Stimulated activated naive B cell treated with anti-CD40 and anti-IgM and Interleukin-4, amounts not matched to agents 10 μg/mL and 1 μg/mL and 100 μg/mL, for 72 hours (primary cell): ENCODE measurements at places on chromosomes 2 and 18.

DNA sequence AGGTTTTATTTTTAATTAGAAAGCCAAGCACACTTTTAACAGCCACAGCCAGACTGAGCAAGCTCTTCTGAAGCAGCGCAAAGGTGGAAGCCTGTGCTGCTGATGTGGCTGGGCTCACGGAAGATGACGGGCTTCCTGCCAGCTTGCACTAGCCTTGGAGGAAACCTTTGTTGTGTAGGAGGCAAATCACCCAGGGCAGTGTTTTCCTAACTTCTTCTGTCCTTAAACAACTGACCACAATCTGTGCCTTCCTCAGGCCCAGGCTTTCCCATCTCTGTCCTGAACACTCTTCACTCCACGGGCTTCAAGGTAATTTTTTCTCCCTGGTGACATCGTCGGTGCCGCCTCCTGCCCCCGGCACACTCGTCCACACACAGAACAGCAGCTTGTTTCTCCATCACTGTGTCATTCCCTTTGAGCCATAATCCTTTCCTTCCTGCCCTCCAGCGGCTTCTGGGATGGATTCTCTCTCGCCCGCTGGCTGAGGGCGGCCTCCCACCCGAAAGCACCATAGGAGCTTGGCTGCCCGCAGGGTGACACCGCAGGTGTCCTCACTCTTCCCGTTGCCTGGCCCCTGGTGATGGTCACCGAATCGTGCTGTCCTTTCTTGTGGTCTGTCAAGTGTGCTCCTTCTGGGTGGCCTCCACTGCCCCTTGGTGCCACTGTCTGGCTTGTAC, 31.1 kb upstream of the INHBB start:
- no peak overlapping the region for H3K27ac ChIP-seq
- peaks cover 10% of the 10 kb centered on the region for H3K36me3 ChIP-seq
- peaks cover 9% of the 10 kb centered on the region for H3K4me1 ChIP-seq
- peak overlapping the region; percentile 31 for H3K4me3 ChIP-seq
- H3K27me3 ChIP-seq = peaks cover 34% of the 10 kb centered on the region

- peaks cover 3% of the 10 kb centered on the region for H3K36me3 ChIP-seq
- H3K27ac ChIP-seq = peak overlapping the region; percentile 92
- H3K4me1 ChIP-seq = peaks cover 9% of the 10 kb centered on the region
- DNase-seq = no peak
These were observed 862 bp downstream of the C18orf54 start for GRCh38 chr18:54358495-54359040.

GRCh38 chr2:238643400-238643907, 204.4 kb upstream of the TWIST2 start:
- no peak overlapping the region for H3K4me3 ChIP-seq
- H3K27ac ChIP-seq = no peak overlapping the region
- DNase-seq = no peak
- H3K36me3 ChIP-seq = no peaks in the 10 kb centered on the region

- DNase-seq = no peak
- H3K4me1 ChIP-seq = no peaks in the 10 kb centered on the region
- H3K36me3 ChIP-seq = no peaks in the 10 kb centered on the region
These were observed 44.2 kb downstream of the LHCGR start for GRCh38 chr2:48711343-48711742.

- H3K4me3 ChIP-seq = no peak overlapping the region
- H3K27me3 ChIP-seq = no peaks in the 10 kb centered on the region
- DNase-seq = no peak
- H3K36me3 ChIP-seq = no peaks in the 10 kb centered on the region
These were observed 381.2 kb downstream of the MBD2 start for GRCh38 chr18:53843113-53843760.

DNA sequence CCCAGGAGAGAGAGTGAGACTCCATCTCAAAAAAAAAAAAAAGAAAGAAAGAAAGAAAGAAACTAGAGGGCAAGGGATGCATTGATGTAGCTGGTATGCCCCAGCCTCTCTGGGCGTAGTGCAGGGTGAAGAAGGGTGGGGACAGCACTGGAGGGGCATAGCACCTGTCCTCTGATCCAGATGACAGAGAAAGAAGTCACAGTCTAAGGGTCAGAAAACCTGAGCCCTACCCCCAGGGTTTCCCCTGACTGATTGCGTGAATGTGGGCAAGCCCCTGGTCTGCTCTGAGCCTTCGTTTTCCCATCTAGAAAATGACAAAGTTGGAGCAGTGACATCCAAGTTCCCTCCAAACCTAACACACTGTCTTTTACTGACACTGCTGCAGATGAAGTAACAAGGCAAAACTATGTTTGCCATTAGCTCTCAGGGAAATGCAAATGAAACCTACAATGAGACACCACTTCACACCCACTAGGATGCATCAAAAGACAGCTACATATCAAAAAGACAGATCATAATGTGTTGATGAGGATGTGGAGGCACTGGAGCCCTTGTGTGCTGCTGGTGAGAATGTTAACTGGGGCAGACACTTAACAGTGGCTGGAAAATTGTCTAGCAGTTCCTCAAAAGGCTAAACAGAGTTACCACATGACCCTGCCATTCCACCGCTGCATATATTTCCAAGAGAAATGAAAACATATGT, 19.5 kb upstream of the YWHAQ start:
- peak overlapping the region; percentile 27 for H3K27ac ChIP-seq
- no peak overlapping the region for H3K4me3 ChIP-seq
- peaks cover 17% of the 10 kb centered on the region for H3K27me3 ChIP-seq
- H3K36me3 ChIP-seq = no peaks in the 10 kb centered on the region
- no peak for DNase-seq
- H3K4me1 ChIP-seq = peaks cover 5% of the 10 kb centered on the region

- DNase-seq = no peak
- no peak overlapping the region for H3K27ac ChIP-seq
- peaks cover 4% of the 10 kb centered on the region for H3K36me3 ChIP-seq
- no peaks in the 10 kb centered on the region for H3K27me3 ChIP-seq
These were observed 101.6 kb upstream of the TTN start for GRCh38 chr2:178908810-178909209.

- no peaks in the 10 kb centered on the region for H3K36me3 ChIP-seq
- H3K27me3 ChIP-seq = no peaks in the 10 kb centered on the region
- no peak overlapping the region for H3K4me3 ChIP-seq
- no peak for DNase-seq
- no peak overlapping the region for H3K27ac ChIP-seq
These were observed 1189.4 kb downstream of the DSC3 start for GRCh38 chr18:29853126-29853525.

GRCh38 chr2:18282026-18282425, 278.4 kb downstream of the RDH14 start:
- no peaks in the 10 kb centered on the region for H3K36me3 ChIP-seq
- no peak for DNase-seq
- no peak overlapping the region for H3K4me3 ChIP-seq
- no peak overlapping the region for H3K27ac ChIP-seq
- H3K27me3 ChIP-seq = peaks cover 11% of the 10 kb centered on the region

DNA sequence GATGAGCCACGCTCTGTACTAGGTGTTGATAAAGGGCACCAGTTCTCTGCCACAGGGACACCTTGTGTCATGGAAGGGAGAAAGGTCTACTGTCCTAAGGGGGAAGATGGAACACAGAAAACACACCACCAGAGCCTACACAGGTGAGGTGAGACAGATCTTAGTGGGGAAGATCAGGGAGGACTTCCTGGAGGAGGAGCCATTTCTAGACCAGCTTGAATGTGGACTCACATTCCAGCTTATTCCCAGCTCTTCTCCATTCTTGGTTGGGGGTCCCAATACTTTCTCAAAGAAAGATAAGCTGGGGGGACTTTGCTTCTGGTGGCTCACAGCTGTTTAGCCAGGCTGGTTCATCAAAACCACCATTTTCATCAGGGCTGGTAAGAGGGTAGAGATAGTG, 36.2 kb downstream of the EMX1 start:
- peaks cover 20% of the 10 kb centered on the region for H3K36me3 ChIP-seq
- H3K27me3 ChIP-seq = no peaks in the 10 kb centered on the region
- H3K4me1 ChIP-seq = peaks cover 6% of the 10 kb centered on the region
- no peak overlapping the region for H3K27ac ChIP-seq

DNA sequence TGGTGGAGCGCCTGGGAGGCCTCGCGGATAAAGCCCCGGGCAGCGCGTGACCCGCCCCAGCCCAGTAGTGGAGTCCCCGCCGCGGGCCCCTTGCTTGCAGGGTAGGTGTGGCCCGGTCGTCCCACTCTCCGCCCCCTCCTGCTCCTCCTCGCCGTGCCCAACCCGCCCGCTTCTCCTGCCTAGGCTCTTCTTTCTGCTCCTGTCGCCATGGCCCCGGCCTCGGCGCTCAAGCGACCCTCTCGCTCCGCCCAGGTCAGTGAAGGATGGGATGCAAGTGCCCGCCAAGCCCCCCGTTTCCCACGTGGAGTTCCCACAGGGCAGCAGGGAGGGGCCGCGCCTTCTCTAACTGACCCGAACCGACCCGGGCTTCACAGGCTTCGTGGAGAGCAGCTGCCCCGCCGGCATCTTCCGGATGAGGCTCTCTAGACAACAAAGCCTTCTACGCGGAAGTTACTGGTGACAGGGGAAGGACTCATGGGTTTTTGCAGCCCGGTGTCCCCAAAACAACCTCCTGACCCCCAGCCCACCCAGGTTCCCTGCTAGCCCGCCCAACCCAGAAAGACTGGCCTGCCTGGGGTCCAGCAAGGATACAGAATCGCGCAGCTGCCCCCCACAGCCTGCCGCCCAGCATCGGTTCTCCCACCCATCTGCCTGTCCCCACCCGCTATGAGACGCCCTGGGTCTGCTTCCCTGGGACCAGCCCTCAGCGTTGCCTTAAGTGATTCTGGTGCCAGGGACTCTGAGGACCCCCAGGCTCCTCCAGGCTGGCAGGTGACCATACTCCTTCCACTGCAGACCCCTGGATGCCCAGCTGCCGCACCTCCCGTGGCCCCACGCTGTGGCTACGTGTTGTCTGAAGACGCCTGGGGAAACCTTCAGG, 32.8 kb downstream of the TTC32 start:
- peaks cover 4% of the 10 kb centered on the region for H3K27me3 ChIP-seq
- peaks cover 23% of the 10 kb centered on the region for H3K4me1 ChIP-seq
- no peaks in the 10 kb centered on the region for H3K36me3 ChIP-seq
- H3K27ac ChIP-seq = peak overlapping the region; percentile 98
- H3K4me3 ChIP-seq = peak overlapping the region; percentile 96
- peak; percentile 27 for DNase-seq

DNA sequence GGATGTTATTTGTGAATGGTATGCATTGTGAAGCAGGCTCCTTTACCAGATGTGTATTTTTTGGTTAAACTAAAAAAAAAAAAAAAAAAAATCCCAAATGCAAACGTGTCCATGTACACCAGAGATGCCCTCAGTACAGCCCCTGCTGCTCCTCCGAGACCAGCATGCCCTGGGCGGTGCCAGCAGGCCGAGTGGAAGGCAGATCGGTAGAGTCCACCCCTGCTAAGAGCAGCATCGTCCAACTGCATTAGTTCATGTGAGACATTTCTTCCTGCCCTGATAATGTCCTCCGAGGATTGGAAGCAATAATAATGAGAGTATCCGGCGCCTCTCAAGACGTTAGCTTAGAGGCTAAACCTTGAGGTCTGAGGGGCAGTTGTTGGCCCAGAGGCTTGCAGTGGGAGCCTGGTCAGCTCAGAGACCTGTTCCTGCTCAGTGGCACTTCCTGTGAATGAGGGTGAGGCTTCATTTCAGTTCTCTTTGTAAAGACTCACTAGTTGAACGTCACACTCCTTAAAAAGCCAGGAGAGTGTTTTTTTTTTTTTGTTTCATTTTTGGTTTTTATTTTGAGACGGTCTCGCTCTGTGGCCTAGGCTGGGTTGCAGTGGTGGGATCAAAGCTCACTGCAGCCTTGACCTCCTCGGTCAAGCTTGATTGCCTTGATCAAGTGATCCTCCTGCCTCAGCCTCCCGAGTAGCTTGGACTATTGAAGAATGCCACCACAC, 5.6 kb downstream of the SLC66A3 start:
- H3K36me3 ChIP-seq = peaks cover 5% of the 10 kb centered on the region
- no peak for DNase-seq

GRCh38 chr2:191497822-191498221, 180.1 kb upstream of the NABP1 start:
- peaks cover 5% of the 10 kb centered on the region for H3K27me3 ChIP-seq
- no peaks in the 10 kb centered on the region for H3K4me1 ChIP-seq
- H3K4me3 ChIP-seq = no peak overlapping the region
- H3K27ac ChIP-seq = no peak overlapping the region
- H3K36me3 ChIP-seq = no peaks in the 10 kb centered on the region
- DNase-seq = no peak

DNA sequence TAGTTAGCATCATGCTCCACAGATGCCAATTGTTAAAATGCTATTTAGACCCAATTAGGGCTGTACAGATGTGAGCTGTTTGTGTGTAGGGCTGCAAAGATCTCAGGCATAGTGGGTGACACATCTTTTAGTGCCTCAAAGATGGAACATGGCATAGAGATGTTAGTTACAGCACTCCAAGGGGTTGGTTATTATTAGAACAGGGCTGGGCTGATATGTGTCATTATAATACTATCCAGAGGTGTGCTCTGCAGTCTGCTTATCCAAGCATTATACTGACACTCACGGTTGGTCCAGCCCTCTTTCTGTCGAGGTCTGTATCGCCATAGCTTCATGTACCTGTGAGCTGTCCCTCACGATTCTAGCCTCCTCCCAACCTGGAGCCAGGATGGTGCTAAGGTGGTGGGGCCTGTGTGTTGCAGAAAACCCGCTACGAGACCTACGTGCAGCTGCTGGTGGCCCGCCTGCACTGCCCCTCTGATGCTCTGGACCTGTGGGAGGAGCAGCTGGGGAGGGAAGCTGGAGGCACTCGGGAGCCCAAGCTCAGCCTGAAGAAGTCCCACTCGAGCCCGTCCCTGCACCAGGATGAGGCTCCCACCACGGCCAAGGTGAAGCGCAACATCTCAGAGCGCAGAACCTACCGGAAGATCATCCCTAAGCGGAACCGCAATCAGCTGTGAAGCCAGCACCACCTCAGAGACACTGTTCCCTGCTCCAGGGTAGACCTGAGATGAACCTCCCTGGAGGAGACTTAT, 27.1 kb downstream of the PSD4 start:
- H3K4me3 ChIP-seq = no peak overlapping the region
- DNase-seq = no peak
- H3K27me3 ChIP-seq = no peaks in the 10 kb centered on the region
- peak overlapping the region; percentile 80 for H3K27ac ChIP-seq
- peaks cover 51% of the 10 kb centered on the region for H3K4me1 ChIP-seq

- H3K4me1 ChIP-seq = no peaks in the 10 kb centered on the region
These were observed 336.5 kb downstream of the MEIS1 start for GRCh38 chr2:66771359-66771976.

DNA sequence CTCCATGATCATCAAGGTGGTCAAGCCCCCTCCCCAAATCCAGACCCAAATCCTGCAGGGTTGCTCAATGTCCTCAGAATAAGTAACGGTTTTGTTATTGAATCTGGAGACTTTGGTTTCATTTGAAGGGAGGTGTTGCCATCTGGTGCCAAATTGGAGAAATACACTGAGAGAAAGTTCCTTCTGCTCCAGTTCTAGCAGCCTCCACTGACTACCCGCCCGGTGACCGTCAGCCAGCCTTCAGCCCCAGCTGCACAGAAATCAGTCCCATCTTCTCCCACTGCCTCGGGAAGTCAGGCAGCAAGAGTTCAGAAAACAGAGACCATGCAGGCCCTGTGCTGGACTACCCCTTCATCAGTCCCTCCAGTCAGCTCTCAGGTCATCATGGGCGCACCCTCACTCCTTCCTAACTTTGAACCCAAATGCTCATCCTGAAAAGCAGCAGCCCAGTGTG, 38.7 kb downstream of the PKDCC start:
- no peak for DNase-seq
- peaks cover 14% of the 10 kb centered on the region for H3K4me1 ChIP-seq
- H3K36me3 ChIP-seq = no peaks in the 10 kb centered on the region
- H3K27ac ChIP-seq = no peak overlapping the region
- peaks cover 21% of the 10 kb centered on the region for H3K27me3 ChIP-seq
